Vagina (tissue), 2 donors: ENCODE measurements at places on chromosomes 13 and 19.

DNA sequence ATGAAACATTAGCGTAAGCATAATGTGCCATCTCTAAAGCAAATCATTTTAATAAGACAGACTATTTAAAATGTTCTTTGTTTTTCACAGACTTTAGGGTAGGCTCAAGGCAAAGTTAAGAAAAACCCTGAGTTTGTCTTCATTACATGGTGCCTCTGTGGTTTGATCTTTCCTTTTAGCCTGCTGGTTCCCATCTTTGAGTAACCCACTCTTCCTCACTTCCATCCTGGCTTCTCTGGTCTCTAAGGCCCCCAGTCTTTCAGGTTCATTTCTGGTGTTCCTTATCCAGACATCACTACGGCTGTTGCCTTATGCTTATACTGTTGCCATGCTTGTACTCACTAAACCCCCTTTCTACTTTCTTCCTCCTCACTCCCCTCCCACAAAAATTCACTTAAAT, 38.4 kb downstream of the DACH1 start:
- DNase-seq, result no peak
- no peak overlapping the region for H3K27ac ChIP-seq
- no peaks in the 10 kb centered on the region for H3K36me3 ChIP-seq
- peaks cover 7% of the 10 kb centered on the region for H3K4me1 ChIP-seq
- H3K4me3 ChIP-seq, result no peak overlapping the region
- H3K27me3 ChIP-seq, result no peaks in the 10 kb centered on the region

- peaks cover 6% of the 10 kb centered on the region for H3K4me1 ChIP-seq
- DNase-seq, result peak; percentile 4
- no peak overlapping the region for H3K4me3 ChIP-seq
Observed at GRCh38 chr13:50685956-50686355, 157.5 kb downstream of the DLEU7 start.

- H3K4me1 ChIP-seq, result peaks cover 8% of the 10 kb centered on the region
- H3K27ac ChIP-seq, result no peak overlapping the region
- no peak overlapping the region for H3K4me3 ChIP-seq
- peaks cover 22% of the 10 kb centered on the region for H3K36me3 ChIP-seq
Observed at GRCh38 chr19:46394402-46394797, 19.0 kb downstream of the CCDC8 start.

GRCh38 chr19:40274585-40275544, 10.3 kb downstream of the AKT2 start:
- H3K36me3 ChIP-seq, result no peaks in the 10 kb centered on the region
- DNase-seq, result no peak
- no peak overlapping the region for H3K27ac ChIP-seq
- H3K27me3 ChIP-seq, result no peaks in the 10 kb centered on the region
- H3K4me1 ChIP-seq, result peaks cover 78% of the 10 kb centered on the region

DNA sequence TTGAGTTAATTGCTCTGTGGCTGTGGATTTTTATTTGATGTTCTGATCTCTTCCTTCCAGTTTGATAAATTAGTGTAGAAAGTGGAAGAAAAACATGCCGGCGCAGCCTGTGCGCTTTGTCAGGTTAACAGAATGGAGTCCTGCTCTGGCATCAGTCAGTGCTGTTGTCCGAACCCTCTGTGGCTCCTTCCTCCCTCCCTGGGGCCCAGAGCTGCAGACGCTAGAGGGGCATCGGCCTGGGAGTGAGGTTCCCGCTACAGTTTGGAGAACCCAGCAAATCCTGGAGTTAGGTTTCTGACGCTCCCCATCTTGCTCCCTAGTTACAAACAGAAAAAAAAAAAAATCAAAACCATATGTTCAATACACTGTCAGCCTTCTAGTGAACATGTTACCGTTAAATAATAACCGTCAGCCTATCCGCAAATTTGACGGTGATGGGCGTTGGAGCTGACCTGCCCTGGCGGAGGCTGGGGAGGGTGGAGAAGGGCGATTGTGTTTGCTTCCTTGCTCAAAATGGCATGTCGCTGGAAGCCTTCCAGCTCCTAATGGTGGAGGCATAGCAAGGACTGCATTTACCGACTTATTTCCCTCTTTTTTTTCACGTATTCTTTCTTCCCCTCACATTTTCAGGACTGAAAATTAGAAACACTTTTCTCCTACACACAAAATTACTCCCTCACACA, 13.6 kb downstream of the MBNL2 start:
- no peak for DNase-seq
- H3K36me3 ChIP-seq, result no peaks in the 10 kb centered on the region
- peaks cover 94% of the 10 kb centered on the region for H3K4me1 ChIP-seq
- H3K27ac ChIP-seq, result peak overlapping the region; percentile 59
- no peaks in the 10 kb centered on the region for H3K27me3 ChIP-seq

DNA sequence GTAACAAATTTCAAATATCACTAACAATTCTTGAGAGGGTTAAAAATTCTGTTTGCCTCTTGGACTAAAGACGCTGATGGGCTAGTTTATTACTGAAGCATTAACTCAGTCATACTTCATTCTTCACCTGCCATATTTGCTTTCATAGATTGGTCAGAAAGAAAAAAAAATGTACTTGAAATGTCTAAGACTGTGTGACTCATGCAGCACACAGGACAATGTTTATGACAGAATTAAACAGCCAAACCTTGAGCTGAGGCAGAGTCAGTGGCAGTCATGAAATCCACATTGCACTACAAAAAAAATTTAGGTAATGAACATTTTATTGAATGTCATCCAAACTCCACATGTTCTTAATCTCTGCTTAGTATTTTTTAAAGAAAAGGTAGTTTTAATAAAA, 135.6 kb downstream of the PRR20E start:
- no peaks in the 10 kb centered on the region for H3K36me3 ChIP-seq
- H3K27me3 ChIP-seq, result no peaks in the 10 kb centered on the region
- DNase-seq, result no peak
- no peaks in the 10 kb centered on the region for H3K4me1 ChIP-seq
- no peak overlapping the region for H3K4me3 ChIP-seq
- H3K27ac ChIP-seq, result no peak overlapping the region

DNA sequence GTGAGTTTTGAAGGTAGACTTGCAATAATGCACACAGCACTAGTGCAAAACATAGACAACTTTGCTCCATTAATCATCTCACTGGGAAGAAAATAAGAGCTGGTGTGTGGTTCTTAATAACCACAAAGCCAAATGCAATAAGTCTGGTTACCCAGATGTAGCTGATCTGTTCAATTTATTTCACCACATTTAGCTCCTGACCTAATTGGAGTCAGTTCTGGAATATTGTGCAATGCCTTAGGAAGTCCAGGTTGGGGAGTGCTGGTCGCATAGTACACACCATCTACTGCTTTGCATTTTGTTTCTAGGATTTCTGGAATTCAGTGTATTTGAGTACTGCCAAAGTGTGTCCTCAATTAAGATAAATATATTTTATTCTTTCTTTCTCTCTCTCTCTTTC, 483.3 kb upstream of the SPRY2 start:
- no peaks in the 10 kb centered on the region for H3K4me1 ChIP-seq
- H3K4me3 ChIP-seq, result no peak overlapping the region

GRCh38 chr13:50627111-50627510, 216.4 kb downstream of the DLEU7 start:
- no peaks in the 10 kb centered on the region for H3K27me3 ChIP-seq
- H3K4me1 ChIP-seq, result no peaks in the 10 kb centered on the region
- H3K36me3 ChIP-seq, result no peaks in the 10 kb centered on the region

DNA sequence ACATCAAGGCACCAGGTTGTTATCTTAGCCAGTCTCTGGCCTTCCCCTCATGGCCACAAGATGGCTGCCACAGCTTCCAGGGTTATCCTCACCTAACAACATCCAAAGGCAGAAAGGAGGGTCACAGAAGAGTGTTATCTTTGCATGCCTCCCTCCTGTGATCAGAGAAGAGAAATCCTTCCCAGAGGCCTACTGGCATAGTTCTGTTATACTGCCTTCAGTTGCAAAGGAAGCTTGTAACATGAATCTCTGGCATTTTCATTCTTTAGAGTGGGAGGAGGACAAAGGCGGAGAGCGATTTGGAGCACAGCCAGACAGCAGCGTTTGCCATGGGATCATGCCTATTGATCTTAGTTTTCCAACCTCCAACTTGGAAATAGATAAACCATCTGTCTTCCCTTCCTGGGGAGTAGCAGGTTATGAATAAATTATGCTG, 135.7 kb downstream of the DNAJC15 start:
- H3K27ac ChIP-seq, result no peak overlapping the region
- no peak overlapping the region for H3K4me3 ChIP-seq
- DNase-seq, result no peak

DNA sequence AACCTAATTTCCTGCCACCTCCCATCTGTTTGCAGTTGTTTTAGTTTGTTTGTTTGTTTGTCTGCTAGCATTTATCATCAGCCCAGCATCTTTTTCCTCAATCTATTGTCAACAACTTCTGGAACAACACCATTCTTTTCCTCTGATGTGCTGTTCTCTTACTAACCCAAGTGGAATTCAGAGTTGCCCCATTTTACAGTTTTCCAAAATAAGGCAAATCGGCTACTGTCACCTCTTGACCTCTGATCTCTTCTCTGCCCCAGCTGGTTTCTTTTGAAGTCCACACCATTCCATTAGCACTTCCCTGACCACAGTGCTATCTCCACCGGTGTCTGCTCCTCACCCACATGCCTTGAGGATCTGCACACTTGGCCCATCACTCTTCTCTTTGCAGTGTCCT, 102.4 kb downstream of the EFNB2 start:
- no peak overlapping the region for H3K27ac ChIP-seq
- no peaks in the 10 kb centered on the region for H3K4me1 ChIP-seq
- DNase-seq, result no peak
- no peaks in the 10 kb centered on the region for H3K27me3 ChIP-seq
- no peaks in the 10 kb centered on the region for H3K36me3 ChIP-seq

- no peak overlapping the region for H3K4me3 ChIP-seq
- DNase-seq, result no peak
Observed at GRCh38 chr19:44092108-44092507, 2.1 kb upstream of the ZNF224 start.

DNA sequence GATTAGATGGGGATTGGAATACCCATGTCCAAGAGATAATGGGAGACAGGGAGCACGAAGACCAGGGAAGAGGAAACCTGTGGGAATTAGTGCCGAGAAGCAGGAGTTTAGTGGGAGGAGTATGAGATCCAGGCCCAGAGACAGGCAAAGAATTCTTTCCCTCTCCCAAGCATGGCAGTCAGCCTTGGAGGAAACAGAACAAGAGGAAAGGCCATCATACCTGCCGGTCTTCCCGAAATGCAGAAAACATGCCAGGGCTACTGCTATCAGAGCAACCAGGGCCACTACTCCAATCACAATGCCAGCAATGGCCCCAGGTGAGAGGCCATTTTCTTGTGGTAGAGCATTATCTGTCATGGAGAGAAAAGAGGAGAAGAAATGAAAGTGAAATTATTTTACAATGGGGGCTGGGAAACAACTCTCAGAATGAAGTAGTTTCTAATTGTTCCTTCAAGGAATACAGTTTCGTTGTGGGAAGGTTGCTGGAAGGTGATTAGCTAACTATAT, 16.1 kb downstream of the CEACAM1 start:
- no peak for DNase-seq
- no peaks in the 10 kb centered on the region for H3K36me3 ChIP-seq
- no peaks in the 10 kb centered on the region for H3K4me1 ChIP-seq
- no peak overlapping the region for H3K27ac ChIP-seq

DNA sequence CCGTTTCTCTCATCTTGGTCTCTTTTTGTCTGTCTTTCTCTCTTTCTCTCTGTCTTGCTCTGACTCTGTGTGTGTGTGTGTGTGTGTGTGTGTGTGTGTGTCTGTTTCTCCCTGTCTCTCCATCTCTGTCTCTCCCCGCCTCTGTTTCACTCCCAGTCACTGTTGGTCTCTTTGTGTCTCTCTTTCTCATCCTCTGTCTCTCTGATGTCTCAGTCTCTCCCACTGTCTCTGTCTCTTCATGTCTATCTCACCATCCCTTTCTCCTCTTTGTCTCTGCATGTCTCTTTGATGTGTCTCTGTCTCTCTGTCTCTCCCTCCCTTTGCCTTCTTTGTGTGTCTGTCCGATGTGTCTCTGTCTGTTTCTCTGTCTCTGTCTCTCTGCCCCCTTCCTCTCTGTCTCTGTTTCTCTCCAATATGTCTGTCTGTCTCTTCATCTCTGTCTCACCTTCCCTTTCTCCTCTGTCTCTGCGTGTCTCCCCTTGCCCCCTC, 2.5 kb downstream of the NFIC start:
- DNase-seq, result no peak
- no peaks in the 10 kb centered on the region for H3K36me3 ChIP-seq
- peaks cover 88% of the 10 kb centered on the region for H3K4me1 ChIP-seq
- H3K4me3 ChIP-seq, result peak overlapping the region; percentile 97

DNA sequence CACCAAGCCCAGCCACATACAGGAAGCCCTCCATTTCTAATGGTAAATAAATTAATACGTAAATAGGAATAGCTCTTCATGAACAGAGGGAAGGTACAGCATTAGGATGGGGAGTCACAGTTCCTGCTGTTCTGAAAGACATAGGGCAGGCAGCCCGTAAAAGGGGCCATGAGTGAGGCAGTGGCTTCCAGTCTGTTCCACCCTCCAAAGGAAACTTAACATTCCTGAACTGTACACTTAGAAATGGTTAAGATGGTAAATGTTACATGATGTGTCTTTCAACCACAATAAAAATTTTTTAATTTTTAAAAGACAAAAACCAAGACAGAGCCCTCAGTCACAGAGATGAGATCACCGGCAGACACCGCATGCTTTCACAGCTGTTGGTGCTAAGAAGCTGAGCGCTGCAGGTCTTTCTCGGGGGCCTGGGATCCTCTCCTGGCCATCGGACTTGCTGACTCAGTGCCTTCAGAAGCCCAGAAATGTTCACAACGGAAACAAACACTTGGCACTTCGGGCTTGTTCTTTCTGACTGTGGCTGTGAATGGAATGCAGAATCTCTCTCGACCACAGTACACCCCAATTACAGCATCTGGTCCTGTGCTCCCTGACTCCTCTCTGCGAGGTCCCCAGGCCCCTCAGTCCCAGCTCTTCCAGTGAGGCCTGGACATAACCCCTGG, 36.4 kb downstream of the EPS15L1 start:
- DNase-seq, result no peak
- peak overlapping the region; percentile 82 for H3K27ac ChIP-seq
- H3K36me3 ChIP-seq, result no peaks in the 10 kb centered on the region
- no peak overlapping the region for H3K4me3 ChIP-seq

DNA sequence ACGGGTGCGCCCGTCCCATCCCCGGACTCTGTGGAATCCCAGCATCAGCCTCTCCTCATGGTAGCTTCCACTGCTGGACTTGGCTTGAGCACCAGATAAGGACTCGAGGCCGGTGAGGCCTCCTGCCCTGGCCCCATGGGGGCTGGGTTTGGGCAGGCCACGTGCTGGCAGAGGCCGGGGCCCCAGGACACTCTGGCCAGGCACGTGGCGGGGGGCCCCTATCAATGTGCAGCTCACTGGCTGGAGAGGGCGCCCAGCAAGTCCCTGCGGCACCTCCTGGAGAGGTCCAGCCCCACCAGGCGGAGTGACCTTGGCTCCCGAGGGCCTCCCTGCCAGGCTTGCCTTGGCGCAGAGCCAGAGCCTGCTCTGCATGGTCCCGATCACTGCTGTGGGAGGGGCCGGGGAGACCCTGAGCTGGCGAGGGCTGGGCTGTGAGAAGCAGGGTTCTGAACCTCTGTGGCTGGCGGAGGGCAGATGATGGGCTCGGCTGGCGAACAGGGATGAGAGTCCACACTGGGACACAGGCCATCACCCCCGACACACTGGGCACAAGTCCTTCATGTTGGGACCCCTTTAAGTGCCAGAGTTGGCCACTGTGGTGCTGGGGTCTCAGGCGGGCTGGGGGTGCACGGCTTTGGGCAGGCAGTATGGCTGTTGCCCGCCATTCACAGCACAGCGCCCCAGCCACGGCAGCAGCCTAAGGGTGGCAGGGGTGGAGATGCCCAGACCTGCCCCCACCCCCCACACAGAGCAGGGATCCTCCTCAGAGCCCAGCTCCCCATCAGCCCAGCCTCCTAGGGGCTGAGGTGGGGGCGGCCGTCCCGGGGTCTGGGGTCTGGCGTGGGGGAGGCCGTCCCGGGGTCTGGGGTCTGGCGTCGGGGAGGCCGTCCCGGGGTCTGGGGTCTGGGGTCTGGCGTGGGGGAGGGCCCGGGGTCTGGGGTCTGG, 19.1 kb downstream of the CEBPG start:
- H3K36me3 ChIP-seq, result no peaks in the 10 kb centered on the region
- H3K27ac ChIP-seq, result no peak overlapping the region
- H3K4me1 ChIP-seq, result peaks cover 92% of the 10 kb centered on the region
- H3K4me3 ChIP-seq, result no peak overlapping the region
- no peak for DNase-seq
